ENCODE measurements at places on chromosomes 6 and 20.

GRCh38 chr6:39040080-39040673 lies 8.4 kb upstream of the GLP1R start:
- DNase-seq = no peak

DNA sequence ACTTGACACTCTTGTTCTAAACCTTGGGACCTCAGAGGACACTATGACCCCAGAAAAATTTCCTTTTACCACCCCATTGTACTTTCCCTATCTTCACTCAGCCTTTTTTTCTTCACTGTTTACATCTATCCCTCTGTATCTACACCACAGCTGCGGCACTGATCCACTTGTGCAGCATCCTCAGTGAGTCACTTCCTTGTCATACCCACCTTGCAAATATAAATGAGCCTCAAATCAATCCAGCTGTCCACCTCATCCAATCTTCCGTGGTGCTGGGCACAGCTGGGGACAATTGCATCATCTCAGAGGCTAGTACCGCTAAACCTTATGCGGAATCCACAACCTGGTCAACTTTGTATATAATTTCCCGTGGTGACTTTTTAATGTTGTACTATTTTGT lies 710.5 kb downstream of the QKI start:
- no peak for DNase-seq

DNA sequence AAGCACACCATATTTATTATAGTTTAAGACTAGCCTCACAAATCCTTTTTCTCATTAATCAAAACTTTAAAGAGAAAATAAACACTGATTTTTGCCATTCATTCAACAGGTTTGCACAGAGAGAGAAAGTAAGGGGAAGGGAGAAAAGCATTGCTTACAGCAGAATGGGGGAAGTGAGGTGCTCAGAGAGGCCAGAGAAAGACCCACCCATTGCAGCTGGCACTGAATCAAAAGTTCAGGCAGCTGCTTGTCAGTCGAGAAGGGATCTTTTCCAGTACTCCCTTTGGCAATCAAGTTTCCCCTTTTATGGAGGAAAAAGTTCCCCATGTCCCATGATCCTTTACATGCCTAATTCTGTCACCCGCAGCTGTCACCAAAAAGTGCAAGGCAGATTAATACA lies 8.0 kb upstream of the CRISP2 start:
- DNase-seq = no peak

DNA sequence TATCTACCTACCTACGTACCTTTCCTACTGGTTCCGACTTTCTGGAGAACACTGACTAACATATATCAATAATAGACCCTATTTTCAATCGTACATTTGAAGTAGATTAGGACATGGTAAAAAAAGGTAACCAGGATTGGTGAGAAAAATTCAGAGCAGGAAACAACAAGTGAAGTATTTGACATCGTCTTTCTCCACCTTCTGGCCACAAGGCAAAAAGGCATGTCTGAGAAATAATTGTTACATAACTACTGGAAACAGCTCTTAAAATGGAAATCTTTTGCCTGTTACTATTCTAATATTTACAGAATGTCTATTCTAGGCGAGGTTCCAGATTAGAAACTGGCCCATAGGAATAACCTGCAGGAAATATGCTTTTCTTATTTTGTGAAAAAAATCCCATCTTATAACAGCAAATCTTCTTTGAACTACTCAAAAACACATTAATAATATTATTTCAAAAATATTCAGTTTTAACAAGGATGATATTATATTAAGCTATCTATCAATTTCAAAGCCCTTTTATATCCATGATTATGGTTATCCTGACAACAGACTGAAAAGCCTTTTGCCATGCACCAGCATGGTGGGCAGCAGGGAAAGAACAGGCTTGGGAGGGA lies 80.8 kb downstream of the RCAN2 start:
- peak; percentile 77 for DNase-seq

DNA sequence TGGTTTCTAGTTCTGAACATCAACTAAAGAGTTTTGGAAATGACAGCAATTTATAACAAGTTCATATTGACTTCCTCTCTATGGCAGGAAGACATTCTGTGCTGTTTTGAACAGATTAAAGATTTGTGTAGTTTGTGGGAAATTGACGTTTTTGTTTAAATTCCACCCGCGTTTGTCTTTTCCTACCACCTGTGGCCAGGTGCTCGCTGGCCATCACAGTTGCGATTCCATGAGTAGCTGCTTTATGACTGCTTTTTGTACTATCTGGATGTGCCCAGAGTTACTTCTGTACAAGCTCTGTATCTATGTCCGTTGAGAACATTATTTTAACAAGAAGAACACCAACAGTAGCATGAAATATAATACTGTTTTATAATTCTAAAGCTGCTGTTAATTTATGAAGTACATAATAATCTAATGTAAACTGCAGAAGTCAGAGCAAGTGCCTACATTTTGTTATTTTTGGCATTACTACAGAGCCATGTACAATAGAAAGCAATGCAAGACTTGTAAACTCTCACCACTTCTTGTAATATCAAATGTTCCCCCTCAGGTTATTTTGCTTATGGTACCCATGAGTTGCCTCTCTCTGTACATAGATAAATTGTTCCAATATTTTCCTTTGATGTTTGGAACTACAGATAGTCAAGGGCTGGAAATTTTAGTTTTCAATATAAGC lies 33.5 kb downstream of the ZBTB2 start:
- DNase-seq = peak; percentile 46

GRCh38 chr20:58808271-58809046 lies 42.2 kb downstream of the GNAS-AS1 start:
- no peak for DNase-seq
